Stimulated activated CD8-positive, alpha-beta memory T cell treated with anti-CD3 and anti-CD28 coated beads, Interleukin-7, amount 100 ng/mL, for 4 hours (primary cell): ENCODE measurements at places on chromosomes 3 and 15.

GRCh38 chr3:195802795-195803194, 8.9 kb downstream of the MUC4 start:
- no peak for DNase-seq

DNA sequence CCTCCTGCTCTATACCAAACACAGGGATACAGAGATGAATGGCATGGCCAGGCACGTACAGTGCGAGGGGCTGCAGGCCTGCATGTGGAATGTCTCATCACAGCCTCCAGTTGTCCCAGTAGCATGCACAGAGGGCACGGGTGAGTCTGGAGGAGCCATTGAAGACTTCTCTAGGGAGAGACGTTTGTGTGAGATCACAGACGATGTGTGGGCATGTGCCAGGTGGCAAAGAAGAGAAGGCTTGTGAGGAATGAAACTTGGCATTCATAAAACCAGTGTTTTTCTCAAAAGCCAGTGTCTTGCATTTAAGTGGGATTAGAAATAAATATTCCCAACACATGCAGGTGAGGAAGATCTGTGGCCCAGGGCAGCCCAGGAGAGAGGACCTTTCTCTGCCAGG, 119.1 kb upstream of the UBE3A start:
- no peak for DNase-seq

- DNase-seq, result no peak
These were observed 29.2 kb downstream of the IFT80 start for GRCh38 chr3:160369784-160370183.

GRCh38 chr3:129344540-129345220, 66.0 kb downstream of the HMCES start:
- no peak for DNase-seq
